NCI-H1930 (cell line): ENCODE measurements at places on chromosomes 3 and 15.

GRCh38 chr3:126132751-126133511, 47.5 kb downstream of the ALDH1L1 start:
- DNase-seq = no peak

GRCh38 chr3:161316006-161316689, 55.2 kb downstream of the SPTSSB start:
- DNase-seq = no peak

DNA sequence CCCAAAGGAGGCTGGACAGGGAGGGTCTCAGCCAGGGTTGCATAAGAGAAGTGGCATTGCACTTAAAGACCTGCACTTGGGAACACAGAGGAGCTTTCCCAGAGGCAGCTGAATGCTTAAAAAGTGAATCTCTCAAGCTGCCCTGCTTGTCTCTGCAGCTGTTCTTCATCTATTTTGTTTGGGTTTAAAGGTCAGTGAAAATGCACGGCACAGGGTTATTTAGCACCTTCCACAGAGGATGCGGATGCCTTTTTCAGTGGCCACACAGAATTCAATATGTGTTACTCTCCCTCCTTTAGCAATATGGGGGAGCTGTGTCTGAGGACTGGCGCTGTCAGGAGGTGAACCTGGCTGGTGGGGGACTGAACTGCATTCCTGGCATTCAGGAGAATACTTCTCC, 22.7 kb upstream of the CTNNB1 start:
- DNase-seq = no peak

DNA sequence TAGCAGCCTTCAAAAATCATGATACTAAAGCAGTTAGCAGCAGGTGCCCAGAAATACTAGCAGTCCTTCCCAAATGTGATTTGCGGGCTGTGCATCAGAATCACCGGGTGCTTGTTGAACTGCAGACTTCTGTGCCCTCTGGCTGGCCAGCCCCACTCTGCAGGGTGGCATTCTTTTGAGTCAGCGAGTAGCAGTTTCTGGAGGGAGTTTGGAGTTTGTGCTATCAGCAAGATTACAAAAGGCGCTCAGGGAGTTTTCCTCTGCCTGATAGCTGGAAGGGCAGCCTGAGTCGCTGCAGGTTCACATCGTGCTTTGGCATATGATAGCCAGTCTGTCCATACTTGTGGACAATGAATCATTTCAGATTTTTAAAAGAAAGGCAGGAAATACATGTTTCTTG, 57.6 kb downstream of the CLDN11 start:
- DNase-seq = no peak

DNA sequence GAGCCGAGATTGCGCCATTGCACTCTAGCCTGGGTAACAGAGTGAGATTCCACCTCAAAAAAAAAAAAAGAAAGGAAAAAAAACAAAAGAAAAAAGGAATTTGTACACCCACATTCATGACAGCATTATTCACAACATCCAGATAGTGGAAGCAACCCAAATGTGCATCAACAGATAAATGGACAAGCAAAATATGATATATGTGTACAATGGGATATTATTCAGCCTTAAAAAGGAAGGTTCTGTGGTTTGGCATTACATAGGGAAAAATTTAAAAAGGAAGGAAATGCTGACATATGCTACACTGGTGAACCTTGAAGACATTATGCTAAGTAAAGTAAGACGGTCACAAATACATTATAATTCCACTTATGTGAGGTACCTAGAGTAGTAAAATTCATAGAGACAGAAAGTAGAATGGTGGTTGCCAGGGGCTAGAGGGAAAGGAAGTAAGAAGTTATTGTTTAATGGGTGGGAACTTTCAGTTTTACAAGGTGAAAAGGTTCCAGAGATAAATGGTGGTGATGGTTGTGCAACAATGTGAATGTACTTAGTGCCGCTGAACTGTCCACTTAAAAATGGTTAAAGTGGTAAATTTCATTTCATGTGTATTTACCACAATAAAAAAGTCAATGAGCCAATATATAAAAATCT, 118.5 kb downstream of the MYLK start:
- no peak for DNase-seq

GRCh38 chr3:107973152-107973551, 117.7 kb downstream of the CD47 start:
- no peak for DNase-seq

DNA sequence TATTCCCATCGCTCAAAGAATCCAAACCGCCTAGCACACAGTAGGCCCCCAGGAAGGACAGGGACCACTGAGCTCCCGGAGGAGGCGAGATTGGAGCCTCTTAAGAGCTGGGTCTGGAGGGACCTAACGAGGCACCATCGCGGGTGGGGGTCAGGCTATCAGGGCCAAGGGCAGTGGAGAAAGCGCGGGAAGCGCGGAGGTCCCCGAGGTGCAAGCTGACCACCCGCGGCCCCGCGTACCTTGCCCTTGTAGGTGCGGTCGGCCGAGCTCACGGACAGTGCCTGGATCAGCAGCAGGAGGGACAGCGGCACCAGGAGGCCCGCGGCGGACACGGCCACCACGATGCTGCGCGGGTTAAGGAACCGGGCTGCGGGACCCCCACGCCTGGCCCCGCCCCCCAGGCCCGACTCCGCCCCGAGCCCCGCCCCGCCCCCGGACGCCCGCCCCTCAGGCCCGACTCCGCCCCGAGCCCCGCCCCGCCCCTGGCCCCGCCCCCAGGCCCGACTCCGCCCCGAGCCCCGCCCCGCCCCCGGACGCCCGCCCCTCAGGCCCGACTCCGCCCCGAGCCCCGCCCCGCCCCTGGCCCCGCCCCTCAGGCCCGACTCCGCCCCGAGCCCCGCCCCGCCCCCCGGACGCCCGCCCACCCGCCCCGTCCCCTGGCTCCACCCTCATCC, 3.9 kb downstream of the ZDHHC19 start:
- no peak for DNase-seq

DNA sequence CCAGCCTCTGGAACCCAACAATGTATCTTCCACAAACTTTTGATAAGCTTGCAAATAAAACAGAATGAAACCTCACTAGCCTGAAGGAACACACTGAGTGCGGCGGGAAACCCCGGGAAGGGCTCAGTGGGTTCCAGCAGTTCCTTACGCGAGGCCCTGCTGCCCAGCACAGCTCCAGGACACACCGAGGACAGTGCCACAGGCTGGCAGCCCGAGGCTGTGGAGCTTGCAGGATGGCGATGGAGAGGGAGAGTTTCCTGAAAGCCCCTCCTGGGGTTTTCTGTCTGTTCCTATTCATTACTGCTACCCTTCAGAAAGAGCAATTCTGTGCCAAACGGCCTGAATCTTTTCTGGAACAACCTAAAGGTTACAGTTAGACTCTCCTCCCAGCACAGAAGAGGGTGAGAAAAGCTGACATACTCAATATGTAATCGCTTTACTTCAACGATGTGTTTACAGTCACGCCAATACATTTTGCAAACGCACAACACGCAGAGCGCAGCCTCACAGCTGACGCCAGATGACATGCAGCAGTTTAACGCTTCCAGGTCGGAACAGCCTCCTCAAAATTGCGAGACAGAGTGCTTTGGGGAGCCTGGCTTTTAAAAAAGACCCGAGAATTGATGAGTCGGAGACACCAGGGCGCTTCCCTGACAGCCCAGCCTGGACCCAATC, 57.1 kb upstream of the RPL32 start:
- no peak for DNase-seq

DNA sequence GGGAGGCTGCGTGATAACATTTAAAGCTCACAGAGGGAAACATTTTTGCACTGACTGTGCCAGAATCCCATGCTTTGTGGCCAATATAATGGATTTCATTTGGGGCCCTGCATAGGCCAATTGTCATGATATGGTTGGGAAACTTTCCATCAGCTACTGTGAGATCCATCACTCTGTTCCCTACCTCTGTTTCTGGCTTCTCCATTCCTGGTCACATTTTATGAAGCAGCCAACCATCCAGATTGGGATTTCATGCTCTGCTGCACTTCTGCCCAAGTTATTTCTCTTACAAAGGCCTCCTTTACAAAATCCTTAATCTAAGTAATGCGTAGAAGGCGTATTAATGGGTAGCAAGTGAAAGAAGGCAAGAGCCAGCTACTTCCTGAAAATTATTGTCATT, 221.1 kb downstream of the LRTM1 start:
- DNase-seq = no peak

DNA sequence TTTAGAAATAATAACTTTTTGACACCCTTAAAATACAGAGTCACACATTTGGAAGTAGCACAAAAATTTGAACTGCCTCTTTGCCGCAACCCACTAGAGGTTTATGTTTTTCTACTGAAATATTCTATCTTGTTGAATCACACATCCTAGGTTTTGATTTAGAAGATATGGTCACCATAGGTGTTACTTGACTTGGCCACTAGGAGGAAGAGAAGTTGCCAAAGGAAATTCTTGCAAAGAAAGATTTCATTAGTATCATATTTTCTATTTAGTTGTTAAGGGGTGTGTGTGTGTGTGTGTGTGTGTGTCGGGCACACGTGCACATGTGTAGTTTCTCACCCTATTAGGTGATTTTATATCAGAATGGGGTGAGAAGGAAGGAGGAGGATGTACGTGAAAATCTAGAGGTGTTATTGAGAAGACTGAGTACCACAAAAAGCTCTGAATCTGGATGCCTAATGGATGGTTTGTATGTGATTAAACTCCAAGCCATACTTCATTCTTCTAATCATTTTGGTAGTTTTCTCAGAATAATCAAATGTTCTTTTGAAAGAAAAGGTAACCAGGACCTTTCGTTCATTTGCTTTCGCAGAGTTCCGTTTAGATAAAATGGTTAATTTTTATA, 31.5 kb downstream of the ZFAND6 start:
- no peak for DNase-seq

DNA sequence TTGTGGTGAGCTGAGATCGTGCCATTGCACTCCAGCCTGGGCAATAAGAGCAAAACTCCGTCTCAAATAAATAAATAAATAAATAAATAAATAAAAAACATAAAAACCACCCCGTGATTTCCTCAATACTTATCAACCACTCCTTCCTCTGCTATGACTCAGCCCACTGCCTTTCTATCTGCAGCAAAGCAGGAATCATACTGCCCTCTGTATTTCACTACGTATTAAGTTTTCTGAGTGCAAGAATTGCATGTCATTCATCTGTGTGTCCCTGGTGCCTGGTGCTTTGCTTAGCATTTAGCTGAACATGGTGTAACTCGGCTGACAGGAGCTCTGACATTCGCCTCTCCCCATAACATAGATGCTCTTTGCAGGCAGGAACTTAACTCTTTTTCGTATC, 7.1 kb downstream of the LSG1 start:
- no peak for DNase-seq

DNA sequence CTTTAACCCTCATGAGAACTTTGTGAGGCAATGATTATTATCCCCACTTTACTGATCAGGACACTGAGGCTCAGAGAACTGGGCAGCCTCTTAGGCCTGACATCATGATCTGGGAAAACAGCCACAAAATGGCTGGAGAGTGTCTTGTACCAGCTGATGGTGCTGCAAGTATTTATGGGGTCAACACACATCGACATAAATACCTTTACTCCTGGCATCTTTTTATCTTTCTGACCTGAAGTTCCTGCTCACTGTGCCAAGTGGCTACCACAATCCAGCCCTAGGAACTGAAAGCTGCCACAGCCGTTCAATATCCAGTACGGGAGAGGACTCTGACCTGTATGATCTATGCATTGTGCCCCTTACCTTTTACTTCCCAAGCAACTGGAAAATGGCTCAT, 29.2 kb upstream of the MUC13 start:
- DNase-seq = no peak

- no peak for DNase-seq
These were observed 20.6 kb downstream of the SNTN start for GRCh38 chr3:63673111-63673510.

DNA sequence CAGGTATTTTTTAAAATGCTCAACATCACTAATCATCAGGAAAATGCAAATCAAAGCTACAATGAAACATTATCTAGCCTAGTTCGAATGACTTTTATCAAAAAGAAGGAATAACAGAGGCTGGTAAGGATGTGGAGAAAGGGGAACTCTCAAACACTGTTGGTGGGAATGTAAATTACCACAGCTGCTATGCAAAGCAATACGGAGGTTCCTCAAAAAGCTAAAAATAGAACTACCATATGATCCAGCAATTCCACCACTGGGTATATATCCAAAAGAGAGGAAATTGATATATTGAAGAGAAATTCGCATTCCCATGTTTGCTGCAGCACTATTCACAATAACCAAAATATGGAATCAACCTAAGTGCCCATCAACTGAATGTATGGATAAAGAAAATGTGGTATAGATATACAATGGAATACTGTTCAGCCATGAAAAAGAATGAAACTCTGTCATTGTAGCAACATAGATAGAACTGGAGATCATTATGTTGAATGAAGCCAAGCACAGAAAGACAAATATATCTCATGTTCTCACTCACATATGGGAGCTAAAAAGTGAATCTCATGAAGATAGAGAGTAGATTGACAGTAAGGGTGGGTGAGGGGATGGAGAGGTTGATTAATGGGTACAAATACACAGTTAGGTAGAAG, 19.7 kb upstream of the CLN6 start:
- DNase-seq = no peak

DNA sequence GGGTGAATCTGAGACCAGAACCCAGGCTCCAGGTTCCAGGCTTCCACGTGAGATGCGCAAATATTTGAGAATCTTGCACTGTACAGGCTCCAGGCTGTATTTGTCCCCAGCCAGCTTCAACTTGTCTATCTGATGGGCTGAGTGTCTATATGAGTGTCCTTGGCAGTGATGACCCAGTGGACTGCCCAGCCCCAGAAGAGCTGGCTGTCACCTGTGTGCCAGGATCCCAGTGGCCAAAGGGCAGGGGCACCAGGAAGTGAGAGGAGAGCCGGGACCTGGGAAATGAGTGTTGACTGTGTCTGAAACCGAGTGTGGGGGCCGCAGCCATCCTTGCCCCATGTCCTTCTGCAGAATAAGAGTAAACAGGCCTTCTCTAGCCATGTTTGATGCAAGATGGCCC, 10.4 kb downstream of the FAH start:
- DNase-seq = no peak

DNA sequence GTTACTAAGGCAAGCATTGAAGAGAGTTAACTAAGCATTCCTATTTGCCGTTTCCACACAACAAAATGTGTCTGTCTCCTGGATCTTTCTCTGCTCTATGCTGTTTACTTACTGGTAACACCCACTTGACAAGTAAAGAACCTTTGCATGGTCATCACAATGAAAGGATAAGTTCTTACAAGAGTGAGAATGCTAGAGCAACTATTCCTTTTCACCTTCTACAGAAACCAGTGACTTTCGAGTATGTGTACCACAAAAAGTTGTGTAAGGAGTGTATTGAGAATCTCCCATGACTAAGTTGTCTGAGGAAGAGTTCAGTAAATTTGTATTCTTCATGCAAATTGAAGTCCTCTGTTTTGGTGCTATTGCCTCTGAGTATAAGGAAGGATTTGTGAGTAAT, 10.8 kb downstream of the TIPARP start:
- no peak for DNase-seq
